ENCODE measurements at places on chromosomes 12 and 14.

GRCh38 chr12:68389305-68389704 lies 57.1 kb upstream of the MDM1 start:
- no peak for DNase-seq

DNA sequence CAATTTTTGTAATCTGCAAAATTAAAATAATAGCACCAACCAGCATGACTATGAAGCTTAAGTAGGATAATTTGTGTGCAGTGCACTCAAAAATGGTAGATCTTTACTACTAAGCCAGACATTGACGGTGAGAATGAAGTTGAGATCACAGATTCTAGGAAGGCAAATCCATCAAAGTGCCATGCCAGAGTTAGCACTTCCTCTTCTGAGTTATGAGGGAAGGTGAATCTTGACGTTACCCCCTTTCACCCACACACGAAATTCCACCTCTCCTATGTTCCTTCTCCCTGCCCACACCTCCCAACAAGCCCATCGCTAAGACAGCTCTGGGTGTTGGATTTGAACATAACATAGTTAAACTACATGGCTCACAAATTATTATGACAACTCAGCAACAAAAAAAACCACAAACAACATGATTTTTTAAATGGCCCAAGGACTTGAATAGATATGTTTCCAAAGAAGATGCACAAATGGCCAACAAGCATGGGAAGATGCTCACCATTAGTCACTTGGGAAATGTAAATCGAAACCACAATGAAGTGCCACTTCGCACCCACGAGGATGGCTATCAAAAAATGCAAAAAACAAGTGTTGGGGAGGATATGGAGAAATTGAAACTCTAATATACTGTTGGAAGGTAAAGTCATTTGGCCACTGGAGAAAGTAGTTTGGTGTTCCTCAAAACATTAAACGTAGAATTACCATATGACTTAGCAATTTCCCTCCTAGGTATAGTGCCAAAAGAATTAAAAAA lies 119.3 kb upstream of the RAP1B start:
- no peak for DNase-seq

GRCh38 chr14:28542040-28542439 lies 224.5 kb upstream of the FOXG1 start:
- DNase-seq: no peak

DNA sequence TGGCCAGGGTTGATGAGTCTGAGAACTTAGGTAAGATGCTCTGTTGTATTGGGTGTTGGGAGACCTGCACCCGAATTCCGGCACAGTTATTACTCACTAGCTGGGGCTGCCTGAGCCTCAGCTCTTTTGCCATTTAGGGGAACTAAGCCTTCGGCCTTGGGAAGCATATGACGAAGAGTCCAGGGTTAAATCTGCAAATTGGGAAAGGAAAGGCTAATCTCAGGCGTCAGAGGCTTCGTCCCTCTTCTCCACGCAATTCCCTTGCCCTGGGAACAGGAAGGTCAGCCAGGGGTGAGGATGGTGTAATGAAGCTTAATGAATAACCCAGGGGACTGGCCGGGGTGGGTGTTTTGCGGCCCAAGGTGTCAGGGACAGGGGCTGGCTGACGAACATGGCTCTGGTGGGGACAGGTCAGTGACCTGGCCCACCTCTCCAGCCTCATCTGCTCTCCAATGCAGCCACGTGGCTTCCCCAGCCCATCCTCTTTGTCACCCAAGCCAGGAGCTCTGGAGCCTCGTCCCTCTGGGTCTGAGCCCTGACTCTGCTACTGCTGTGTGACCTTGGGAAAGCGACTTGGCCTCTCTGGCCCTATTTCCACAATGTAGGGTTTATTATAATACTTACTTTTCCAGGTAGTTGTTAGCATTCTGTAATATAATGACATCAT lies 3.8 kb upstream of the SDSL start:
- no peak for DNase-seq

DNA sequence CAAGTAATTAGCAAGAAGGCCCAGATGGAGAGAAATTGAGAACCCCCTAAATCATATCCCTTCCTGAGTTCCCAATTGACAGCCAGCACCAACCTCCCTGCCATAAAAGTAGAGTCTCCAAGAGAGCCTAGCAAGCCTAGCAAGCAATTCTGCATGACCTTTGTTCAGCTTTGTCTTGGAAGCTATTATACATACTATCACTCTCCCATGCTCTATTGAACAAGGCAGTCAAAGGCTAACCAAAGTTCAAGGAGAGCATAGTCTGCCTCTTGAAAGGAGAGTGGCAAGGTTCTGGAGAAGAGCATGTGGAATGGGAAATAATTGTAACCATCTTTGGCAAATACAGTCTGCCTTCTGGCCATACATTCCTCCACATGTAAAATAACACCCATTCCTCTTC lies 7.8 kb downstream of the ACOT4 start:
- DNase-seq: no peak

- no peak for DNase-seq
Measured at GRCh38 chr14:95664066-95664465, 22.2 kb upstream of the TCL1B start.

- DNase-seq: no peak
Measured at GRCh38 chr14:89486961-89487360, 69.9 kb upstream of the FOXN3 start.

Data from psoas muscle (tissue), 8 donors.